ENCODE measurements at places on chromosomes 7 and 10.

- DNase-seq = no peak
Measured at GRCh38 chr7:15248514-15248913, 313.3 kb downstream of the AGMO start.

DNA sequence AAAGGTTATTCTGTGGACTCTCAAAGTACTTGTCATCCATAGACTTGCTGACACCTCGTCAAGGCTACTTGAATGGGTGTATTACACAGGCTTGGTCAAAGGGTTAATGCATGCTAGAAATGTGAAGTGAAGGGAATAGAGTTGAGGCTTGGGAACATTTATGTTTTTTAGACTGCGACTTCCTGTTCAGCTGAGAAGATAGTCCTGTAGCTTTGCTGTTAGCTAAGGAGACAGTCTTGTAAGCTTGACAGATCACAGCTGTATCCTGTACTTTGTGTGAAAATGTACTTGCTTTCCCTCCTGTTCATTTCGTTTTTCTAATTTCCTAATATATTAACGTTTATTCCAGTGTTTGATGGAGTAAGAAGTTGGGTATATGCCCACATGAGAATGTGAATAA lies 52.1 kb downstream of the ADD3 start:
- DNase-seq = no peak

DNA sequence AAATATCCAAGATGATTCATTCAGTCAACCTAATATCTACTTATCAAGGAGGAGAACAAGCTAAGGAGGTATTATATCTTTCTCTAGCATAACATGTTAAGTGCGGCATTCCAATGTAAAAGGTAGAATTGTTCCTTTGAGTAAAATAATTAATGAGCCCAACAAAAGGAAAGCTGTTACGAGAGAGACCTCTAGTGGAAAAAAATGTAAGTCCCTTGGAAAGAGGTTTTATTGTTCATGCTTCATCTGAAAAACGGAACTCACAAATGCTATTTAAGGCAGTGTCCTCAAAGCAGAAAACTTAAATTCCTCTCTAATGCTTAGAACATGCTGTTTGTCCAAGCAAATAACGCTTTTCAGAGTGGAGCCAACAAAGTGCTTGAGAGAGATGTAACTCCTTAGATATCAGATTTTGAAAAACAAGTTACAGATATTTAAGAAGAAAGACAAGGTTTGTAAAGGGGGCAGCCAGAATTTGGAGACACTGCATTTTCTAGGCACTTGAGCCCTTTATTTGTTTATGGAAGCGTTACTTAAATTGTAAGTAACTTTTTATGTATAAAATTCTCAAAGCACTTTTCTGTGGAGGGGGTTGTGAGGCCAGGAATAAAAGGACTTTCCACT lies 119.9 kb downstream of the TFEC start:
- no peak for DNase-seq

DNA sequence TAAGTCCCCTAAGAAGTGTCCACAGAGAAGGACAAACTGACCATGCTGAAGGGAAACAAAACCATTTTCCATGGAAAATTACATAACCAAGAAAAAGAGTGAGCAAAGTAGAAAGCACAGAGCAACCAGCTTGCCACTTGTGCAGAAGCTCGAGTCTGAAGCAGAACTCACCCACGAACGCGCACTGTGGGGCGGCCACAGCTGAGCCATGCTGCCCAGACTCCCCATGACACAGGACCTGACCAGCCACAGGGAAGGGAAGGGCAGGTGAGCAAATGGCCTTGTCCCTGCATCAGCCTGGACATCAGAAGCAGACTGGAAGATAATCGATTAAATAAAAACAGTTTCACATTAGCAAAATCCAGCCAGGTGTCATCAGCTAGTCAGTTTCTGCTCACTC lies 95.7 kb downstream of the TCERG1L start:
- DNase-seq = no peak

GRCh38 chr10:86295791-86296190 lies 70.8 kb downstream of the GRID1 start:
- no peak for DNase-seq

DNA sequence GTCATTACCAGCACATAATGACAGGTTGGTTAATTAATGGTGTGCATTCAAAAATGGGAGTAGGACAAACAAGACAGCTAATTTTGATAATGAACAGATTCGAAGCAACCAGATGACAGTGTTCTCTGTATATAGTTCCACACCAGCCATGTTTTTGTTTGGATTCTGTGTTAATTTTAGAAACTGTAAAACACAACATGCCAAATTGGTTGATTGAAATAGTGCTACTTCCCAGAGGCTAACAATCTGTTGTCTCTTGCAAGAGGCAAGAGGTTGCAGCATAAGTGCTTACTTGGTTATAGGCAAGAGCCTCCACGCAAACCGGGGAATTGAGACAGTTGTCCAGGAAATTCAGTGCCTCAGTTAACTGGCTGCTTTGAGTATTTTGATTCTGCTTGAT lies 170.2 kb upstream of the HABP2 start:
- DNase-seq = no peak
